ENCODE measurements at places on chromosomes 3 and 15. TPM values are rescaled to one million over a fixed set of nuclear protein-coding genes. Genes with fewer than 3 reads are reported as not detected.

TGM4 gene
- total RNA-seq: not detected

DNA sequence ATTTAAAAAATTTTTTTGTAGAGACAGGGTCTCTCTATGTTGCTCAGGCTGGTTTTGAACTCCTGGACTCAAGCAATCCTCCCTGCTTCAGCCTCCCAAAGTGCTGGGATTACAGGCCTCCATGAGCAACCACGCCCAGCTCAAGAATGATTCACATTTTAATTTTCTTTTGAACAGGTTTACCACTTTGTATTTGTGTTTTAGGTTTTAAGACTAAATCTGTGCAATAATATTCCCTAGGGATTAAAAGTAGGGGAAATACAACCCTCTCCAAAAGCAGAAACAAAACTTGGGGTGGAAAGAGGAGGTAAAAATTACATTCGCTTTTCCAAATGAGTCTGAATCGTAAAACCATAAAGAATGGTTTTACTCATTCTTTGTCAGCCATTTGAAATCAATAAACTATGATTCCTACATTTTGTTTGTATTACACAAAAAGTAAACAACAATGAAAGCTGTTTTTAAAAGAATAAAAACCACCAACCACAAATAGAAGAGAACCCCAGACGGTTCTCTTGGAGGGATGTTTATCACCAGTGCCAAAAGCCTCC is 37.8 kb downstream of the SLC24A1 start:
- no peak for DNase-seq

CACNA1D gene
- not detected for total RNA-seq

GANC gene
- 131 TPM for total RNA-seq

- DNase-seq: no peak
These were observed 77.8 kb downstream of the RAB11A start for GRCh38 chr15:65947041-65947440.

GRCh38 chr15:43095243-43095642 is 10.6 kb downstream of the UBR1 start:
- DNase-seq: no peak

- no peak for DNase-seq
These were observed 15.0 kb downstream of the KLF13 start for GRCh38 chr15:31341496-31342195.

- no peak for DNase-seq
These were observed 8.7 kb downstream of the DAZL start for GRCh38 chr3:16596352-16597032.

SERINC4 gene
- total RNA-seq: 0.32 TPM

- DNase-seq: no peak
These were observed 29.3 kb downstream of the BTD start for GRCh38 chr3:15630646-15631350.

- no peak for DNase-seq
These were observed 23.3 kb downstream of the AKAP13 start for GRCh38 chr15:85403745-85404144.

DNA sequence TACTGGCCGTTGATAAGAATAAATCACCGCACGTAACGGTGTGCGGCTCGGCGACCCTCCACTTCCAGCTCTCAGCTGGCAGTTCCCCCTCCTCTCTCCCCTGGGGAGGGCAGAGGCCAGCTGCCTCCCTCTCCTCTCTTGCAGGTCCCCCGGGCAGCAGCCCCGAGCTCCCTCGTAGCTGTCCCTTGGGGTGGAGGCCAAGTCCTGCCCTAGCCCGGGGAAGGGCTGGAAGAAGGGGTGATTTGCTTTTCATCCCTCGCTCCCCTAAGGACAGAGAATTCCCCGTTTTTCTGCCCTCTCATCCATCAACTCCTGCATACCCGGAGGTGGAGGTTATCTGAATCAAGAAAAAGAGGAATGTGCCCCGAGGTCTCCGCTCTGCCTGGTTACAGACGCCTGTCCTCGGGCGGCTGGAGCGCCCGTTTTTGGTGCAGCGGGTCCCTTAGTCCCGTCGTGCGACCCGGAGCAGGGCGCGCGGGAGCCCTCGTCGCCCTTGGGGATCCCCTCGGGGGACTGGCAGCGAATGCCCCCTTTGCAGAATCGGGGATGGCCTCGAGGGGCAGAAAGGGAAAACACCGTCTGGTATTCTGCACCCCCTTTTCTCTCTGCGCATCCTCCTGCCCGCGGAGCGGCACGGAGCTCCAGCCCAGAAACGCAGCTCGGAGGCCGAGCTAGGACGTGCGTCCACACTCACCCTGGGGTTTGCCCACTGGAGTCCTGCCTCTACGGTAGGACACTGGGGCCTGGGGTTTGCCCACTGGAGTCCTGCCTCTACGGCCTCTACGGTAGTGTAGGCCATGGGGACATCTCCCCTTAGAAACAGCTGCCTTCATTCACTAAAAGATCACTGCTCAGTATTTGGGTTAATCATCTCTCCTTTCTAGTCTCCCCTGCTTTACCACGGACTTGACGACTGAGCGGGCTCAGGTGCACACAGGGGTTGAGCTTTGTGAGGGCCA is 2.2 kb downstream of the PTPRG start:
- peak; percentile 4 for DNase-seq

CELSR3 gene
- total RNA-seq: 2.5 TPM

TP63 gene
- 1.2 TPM for total RNA-seq

BFSP2 gene
- total RNA-seq: 1.6 TPM

All from B cell (primary cell).